ENCODE measurements at places on chromosomes 3 and 15.

DNA sequence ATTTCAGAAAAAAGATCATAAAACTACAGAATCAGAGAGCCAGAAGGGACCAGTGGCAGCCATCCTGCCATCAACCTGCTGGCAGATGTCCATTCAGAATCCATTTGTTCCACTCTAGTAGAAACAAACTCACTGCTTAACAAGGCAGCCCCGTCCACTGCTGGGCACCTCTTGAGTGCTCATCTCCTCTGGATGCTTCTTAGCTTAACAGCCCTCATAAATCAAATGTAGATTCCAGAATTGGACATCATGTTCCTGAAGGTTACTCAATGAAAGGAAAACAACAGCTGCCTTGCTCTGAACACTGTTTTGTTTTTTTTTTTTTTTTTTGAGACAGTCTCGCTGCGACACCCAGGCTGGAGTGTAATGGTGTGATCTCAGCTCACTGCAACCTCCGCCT is 37.3 kb downstream of the ABCC5 start:
- DNase-seq: no peak

DNA sequence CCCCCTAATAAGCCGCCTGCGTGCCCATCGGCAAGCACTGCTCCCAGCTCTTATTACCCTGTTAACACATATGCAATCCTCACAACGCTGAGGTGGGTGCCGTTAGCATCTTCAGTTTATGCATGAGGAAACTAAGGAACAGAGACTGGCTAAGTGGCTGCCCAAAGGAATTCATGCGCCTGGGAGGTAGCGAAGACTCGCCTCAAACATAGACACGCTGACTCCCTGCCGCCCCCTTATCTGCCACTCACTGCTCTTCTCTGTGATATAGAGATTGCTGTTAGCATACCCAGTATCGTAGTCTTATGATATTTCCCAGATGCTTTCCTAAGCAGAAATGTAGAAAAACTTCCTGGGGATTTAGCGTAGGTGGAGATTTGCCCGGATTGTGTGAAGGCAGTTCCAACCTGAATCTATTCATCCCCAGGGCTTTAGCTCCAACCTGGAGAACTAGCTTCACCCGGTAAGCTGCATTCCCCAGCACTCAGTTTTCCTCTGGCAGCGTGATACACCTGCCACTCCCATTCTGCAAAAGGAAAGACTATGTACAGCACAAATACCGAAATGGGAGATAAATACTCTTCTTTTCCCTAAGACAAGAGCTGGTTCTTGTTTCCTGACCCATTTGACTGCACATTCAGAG is 23.7 kb upstream of the CD47 start:
- DNase-seq: no peak

- DNase-seq: no peak
These were observed 49.1 kb downstream of the FMN1 start for GRCh38 chr15:33145447-33145846.

DNA sequence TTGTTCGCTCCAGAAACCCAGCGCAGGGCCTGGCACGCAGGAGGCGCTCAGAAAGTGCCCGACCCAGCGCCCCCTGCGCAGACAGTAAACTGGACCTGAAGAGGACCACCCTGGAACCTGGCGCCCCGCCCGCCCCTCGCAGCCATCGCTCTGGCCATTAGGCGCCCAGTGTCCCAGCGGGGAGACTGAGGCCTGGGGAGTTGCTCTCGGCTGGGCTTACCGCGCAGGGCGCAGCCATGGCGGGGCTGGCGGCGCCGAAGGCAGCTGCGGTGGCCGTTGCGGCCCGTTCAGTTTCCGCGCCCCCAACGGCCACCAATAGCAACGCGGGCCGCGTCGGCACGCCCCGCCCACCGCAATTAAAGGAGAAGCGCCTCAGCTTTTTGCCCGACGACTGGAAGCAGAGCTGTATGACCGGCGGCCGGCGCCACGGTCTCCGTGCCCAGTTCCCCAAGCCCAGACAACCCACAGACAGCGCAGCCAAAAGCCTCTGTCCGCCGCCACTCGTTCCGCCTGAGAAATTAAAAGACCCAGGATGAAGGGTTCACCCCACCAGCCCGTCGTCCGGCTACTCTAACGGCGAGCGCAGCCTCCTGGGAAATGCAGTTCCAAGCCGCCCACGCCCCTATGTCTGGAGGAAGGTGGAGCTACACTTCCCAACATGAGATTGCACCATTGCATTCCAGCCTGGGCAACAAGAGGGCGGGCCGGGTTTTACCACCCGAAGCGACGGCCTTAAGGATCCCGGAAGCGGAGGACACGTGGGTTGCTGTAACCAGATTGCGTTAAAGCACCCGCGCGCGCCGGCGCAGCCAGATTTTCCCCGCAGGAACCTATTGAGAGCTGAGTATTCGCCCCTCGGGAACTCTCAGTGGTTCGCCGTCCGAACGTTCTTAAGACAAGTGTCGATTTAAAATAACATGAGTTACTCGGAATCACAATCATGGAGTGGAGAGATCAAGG is at the start of gene POC1A:
Gene POC1A (minus strand): TSS at position 289 of the 960 bp plus-strand sequence. CDS start 51 bp downstream, at position 238.
- peak; percentile 89 for DNase-seq

DNA sequence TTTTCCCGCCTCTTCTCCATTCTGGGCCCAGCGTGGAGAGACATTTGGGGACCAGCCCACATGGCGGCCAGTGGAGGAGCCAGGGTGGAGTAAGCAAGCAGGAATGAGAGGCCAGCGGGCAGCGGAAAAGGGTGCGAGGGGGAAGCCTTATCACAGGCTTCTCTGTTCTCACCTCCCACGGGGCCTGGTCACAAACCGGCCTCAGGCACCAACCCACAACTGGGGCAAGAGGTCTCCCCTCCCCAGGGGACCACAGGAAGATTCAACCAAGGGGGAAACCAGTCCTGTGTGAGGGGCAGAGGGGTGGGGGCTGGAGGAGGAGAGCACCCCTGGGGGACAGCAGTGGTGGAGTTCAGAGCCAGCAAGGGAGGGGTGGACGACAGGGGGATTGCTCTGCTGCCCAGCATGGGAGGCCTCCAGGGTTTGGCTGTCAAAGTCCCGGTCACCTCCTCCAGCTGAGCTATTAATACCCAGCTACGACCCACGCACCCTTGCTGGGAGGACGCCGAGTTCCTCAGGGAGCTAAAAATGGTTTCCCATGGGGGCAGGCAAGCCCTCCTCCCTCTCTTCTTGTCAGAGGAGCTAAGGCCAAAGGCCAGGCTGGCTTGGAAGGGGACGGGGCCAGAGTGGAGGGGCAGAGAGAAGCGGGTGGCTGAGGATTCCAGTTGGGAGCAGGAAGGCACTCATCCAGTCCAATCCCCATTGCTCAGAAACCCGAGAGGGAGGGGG is 23.8 kb upstream of the RPL29 start:
- DNase-seq: no peak

GRCh38 chr3:113096188-113096892 is 105.6 kb downstream of the GTPBP8 start:
- no peak for DNase-seq

- no peak for DNase-seq
These were observed 56.7 kb upstream of the TSEN2 start for GRCh38 chr3:12427551-12427950.

- no peak for DNase-seq
These were observed 247.6 kb upstream of the PROK2 start for GRCh38 chr3:72032441-72033135.
